ENCODE measurements at places on chromosomes 12 and 14.

DNA sequence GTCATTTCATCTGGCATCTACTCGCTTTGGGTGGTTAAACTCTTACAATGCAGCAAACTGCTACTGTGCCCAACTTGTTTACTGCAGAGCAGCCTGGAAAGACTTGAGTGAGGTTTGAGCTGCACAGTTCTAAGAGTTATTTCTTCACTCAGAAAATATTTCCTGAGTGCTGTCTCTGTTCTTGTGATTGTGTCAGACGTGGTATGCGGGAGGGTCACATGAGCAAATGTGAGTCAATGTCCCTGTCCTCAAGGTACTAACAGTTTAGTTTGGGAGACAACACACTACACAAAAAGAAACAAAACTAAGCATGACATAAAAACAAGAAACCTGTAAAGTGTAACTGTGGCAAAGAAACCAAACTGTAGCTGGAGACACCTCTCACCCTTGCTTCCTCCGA is 32.4 kb downstream of the FLVCR2 start:
- no peak for DNase-seq

- DNase-seq = no peak
These were observed 2.1 kb upstream of the PTPRQ start for GRCh38 chr12:80441921-80442320.

DNA sequence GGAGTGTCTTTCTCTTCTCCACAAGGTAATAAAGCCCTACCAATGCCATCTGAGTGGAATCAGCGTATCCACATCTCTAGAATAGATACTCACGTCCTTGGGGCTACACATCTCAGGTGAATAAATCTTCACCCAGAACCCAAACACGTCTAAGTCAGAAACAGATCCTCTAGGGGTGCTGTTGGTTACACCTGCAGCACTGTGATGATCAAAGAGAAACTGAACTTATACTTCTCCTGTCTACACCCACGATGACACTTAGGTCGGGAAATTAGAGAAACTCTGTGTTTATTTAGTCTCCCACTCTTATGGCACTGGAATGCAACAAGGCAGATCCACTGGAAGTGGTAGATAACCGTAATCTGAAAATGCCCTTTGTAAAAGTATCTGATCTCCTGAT is 46.2 kb downstream of the WIF1 start:
- no peak for DNase-seq

DNA sequence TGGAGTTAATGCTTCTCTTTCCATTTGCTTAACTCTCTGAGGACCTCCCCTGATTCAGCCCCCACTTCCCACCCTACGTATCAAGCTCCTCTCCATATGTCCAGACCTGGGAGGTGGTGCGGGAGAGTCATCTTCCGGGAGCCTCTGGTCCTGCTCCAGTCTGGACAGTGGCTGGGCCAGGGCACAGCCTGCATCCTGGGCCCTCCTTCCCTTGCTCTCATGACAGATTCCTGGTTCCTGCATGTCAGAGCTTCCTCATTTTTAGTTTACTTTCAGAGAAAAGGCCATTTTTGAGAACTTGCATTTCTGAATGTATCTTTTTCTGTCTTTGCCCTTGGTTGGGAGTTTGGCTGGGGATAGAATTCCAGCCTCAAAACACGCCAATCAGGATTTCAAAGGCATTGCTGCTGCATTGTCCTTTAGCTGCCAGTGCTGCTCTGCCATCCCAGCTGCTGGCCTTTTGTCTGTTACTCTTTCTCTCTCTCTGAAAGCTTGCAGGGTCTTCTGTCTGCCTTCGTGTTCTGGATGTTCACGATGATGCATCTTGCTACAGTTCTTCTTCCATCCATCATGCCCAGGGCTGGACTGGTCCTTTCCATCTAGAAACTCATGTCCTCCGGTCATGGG is 54.7 kb downstream of the SLC6A12 start:
- no peak for DNase-seq

DNA sequence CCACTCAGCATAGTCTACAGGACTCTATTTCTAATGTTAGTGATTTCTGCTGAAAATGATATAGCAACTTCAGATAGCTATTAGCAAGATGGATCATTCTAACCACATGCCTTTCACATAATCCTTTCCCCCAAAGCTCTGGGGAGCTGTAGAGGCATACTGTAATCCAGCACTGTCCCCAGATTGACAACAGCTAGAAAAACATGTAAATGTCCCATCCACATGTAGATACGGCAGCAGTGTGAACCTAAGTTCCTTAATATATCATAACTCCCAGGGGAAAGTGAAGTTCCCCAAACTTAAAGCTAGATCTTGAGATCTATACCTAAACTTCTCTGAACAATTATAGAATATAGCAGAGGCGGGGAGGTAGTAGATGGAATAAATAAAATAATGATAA is 14.0 kb downstream of the ZNF664 start:
- no peak for DNase-seq

GRCh38 chr14:97368049-97368448 is 570.9 kb downstream of the VRK1 start:
- DNase-seq = no peak

DNA sequence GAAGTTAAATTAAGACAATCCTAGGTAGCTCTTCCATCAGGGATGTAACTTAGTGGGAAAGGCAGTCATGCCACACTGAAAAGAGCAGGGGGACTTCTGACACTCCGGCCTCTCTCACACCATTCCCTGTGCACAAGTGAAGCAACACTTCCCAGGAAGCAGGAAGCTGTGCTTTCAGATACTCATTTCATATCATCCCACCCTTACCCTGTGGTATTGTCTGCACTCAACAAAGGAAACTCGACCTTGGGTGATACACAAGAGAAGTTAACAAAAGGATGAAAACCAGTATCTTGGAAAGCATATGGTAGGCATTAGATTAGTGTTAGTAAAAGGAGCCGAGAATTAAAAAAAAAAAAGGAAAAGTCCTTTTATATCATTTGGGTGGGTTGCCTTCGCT is 61.3 kb upstream of the MDM1 start:
- no peak for DNase-seq

GRCh38 chr14:69808919-69809808 is 12.1 kb upstream of the SLC10A1 start:
- DNase-seq = no peak

DNA sequence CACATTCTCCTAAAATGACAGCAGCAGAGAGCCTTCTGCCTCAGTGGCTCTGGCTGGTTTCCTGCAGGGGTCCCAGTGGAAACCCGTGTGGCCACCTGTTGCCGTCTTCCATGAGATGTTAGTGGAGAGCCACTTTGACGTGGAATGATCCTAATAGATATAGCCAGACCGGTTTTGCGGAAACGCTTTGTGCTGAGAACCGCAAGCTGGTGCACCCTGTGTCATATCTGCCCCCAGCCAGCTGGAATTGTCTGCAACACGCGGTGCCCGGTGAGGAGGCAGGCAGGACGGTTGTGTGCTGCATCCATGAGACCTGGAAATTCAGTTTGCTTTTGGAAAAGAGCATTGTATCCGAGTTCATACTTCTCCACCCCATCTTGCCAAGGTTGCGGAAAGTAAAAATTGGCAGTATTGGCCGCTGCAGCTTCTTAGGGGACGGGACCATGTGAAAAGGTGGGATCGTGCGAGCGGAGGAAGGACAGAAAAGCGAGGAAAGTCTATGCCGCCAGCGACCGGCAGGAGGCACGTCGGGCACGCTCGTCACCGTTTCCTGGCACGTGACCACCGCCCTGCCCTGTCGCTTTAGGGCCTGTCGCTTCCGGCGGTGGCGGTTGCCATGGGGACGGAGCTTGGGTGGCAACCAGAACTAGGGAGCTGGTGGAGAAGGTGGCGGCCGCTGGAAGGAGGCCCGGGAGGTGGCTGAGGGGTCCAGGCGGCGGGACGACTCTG is at the start of gene CFAP251:
Gene CFAP251 (plus strand): TSS at position 643 of the 729 bp plus-strand sequence. CDS start 2,714 bp downstream, outside the sequence.
- peak; percentile 97 for DNase-seq

- DNase-seq = no peak
These were observed 11.8 kb downstream of the BAG5 start for GRCh38 chr14:103550451-103551337.

DNA sequence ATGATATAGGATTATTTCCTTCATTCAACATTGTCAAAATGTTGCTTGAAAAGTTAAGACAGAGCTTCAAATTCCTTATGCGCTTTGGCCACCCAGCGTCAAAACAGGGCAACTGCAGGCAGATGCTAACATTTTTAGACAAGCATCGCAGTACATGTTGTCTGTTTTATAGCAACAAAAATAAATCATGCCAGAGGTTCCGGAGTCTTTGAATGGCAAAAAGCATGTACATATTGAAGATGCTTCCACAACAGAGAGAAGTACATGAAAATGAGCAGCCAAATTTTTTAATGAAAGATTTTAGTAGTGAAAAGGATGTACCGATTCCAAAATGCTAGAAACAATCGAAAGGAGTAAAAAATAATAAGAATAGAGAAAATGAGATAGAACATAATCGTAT is 49.8 kb upstream of the USP15 start:
- peak; percentile 22 for DNase-seq

- no peak for DNase-seq
These were observed 449.7 kb downstream of the BTG1 start for GRCh38 chr12:91695964-91696363.

- peak; percentile 2 for DNase-seq
These were observed 9.9 kb downstream of the GPHB5 start for GRCh38 chr14:63308723-63309317.

- no peak for DNase-seq
These were observed 2.5 kb upstream of the LRRK2 start for GRCh38 chr12:40222247-40222646.

GRCh38 chr12:57096748-57097553 is 8.0 kb downstream of the NAB2 start:
- DNase-seq = no peak

DNA sequence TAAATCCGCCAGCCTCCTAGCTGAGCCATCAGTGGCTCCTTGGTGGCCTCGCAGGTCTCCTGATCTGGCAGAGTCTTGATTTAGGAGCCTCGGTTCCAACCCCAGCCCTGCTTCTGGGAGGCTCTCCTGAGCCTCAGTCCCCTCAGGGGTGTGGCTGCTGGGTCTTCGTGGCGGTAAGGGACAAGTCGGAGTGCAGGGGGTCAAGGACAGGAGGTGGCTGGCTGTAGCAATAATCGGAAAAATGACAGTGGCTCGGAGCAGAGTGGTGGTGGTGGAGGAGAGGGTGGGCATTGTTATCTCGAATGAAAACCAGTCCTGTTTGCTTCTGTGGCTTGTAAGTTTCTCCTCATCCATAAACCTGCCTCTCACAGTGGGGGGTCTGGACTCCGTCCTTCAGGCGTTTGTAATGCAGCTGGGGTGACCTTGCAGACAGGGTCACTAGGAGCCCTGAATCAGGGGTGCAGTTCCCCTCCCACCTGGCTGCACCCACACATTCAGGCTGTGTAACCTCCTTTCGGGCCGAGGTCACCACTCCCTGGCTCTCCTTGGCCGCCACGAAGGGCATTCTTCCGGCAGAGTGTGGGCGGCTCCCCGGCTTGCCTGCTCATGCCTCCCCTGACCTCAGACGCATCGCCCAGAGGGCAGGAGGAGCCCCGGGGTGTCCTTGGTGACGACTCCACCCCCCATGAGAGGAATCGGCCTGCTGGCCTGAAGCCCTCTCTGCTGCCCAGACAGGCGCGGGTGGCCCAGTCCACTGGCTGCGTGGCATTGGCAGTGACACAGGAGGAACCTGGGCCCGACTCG is 8.1 kb downstream of the BCL7A start:
- no peak for DNase-seq

- DNase-seq = no peak
These were observed 39.9 kb downstream of the GXYLT1 start for GRCh38 chr12:42104784-42105183.

DNA sequence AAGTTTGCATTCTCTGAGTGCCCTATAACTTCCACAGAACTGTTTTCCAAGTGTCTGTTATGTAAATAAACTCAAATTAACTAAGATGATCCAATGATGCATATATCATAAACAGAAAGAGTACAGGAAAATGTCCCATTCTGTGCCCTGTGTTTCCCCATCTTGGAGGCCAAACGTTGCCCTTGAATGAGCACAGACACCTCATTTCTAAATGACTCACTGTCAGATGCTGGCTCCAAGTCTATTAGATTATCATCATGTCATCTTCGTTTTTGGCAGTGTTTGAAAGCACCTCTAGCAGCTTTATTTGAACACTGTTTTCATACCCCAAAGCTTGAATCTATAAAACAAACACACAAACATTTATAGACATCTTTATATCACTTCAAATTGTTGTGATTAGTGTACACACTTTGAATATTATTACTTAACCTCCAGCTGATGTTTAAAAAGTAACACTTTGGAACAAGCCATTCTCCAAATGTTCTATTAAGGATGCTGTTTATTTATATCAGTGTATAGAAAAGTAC is 424.2 kb downstream of the NOVA1 start:
- DNase-seq = no peak

DNA sequence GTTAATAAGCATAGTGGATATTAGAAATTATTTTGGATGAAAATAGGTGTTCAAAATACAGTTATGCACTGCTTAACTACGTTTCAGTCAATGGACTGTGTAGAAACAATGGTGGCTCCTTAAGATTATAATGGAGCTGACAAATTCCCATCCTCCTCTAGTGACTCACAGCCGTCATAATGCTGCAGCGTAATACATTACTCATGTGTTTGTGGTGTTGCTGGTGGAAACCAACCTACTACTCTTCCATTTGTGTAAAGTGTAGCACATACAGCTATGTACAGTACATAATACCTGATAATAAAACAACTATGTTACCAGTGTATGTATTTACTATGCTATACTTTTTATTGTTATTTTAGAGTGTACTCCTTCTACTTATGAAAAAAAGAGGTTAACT is 111.2 kb upstream of the TMCC3 start:
- DNase-seq = no peak

DNA sequence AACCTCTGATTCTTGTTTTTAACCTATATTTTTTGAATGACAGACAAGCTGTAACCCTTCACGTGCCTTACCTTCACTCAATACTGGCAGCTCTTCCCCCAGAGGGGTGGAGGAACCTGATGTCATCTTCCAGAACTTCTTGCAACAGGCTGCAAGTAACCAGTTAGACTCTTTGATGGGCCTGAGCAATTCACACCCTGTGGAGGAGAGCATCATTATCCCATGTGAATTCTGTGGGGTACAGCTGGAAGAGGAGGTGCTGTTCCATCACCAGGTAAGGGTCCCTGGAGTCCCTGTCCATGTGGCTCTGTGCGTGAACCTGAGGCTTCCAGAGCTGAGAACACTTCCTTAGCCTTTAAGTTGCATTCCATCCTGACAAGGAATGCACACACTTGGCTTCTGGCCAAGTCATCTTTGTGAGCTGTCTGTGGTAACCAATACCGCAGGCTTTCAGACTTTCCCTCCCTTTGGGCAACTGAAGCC is 22.7 kb downstream of the TRAFD1 start:
- DNase-seq = no peak

- DNase-seq = no peak
These were observed 9.1 kb downstream of the BTBD6 start for GRCh38 chr14:105257464-105257863.

Measured in stimulated activated CD4-positive, alpha-beta T cell treated with anti-CD3 and anti-CD28 coated beads, Interleukin-12 subunit alpha, Interleukin-12 subunit beta, amount 100 ng/mL, for 24 hours (primary cell).